ENCODE measurements at places on chromosomes 1 and 21.

- DNase-seq, result no peak
Measured at GRCh38 chr1:224683936-224684335, 67.8 kb downstream of the CNIH3 start.

DNA sequence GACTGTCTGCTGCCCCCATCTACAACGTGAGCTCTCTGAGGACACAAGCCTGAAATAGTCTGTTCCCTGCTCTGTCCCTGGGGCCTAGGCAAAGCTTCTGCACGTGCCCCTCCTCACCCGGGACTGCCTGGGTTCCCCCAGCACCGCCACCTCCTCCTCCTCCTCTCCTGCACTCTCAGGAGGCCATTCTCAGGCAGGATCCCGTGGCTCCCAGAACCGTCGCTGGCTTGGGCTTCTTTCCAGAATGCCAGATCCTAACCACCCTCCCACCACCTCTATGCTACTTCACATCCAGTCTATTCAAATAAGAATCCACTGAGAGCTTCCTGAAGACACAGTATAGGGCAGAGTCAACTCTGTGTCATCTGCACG is 11.2 kb downstream of the NPHP4 start:
- no peak for DNase-seq

DNA sequence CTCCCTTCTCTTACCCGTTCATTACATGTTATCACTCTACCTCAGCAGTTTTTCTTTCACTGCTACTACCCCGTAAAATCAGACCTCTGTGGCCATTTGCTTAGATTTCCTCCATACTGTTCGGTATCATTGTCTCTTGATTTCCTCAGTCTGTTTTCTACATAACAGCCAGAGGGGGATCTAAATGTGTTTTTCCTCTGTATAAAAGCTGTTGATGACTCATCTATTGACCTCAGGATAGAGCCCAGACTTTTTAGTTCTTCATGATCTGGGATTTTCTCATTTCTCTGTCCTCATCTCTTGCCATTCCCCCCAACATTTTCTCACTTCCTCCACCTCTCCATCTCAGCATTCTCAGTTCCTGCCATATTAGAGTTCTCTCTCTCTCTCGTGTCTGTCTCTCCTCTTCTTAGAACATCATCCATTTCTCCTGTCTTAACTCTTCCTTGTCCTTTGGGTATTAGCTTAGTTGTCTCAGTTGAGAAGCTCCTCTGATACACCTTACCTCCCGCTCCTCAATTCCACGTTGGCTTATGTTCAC is 10.5 kb downstream of the OTUD3 start:
- DNase-seq, result no peak

GRCh38 chr21:21366277-21366676 is 368.1 kb downstream of the NCAM2 start:
- no peak for DNase-seq

GRCh38 chr21:37408464-37409193 is 42.1 kb downstream of the DYRK1A start:
- no peak for DNase-seq

DNA sequence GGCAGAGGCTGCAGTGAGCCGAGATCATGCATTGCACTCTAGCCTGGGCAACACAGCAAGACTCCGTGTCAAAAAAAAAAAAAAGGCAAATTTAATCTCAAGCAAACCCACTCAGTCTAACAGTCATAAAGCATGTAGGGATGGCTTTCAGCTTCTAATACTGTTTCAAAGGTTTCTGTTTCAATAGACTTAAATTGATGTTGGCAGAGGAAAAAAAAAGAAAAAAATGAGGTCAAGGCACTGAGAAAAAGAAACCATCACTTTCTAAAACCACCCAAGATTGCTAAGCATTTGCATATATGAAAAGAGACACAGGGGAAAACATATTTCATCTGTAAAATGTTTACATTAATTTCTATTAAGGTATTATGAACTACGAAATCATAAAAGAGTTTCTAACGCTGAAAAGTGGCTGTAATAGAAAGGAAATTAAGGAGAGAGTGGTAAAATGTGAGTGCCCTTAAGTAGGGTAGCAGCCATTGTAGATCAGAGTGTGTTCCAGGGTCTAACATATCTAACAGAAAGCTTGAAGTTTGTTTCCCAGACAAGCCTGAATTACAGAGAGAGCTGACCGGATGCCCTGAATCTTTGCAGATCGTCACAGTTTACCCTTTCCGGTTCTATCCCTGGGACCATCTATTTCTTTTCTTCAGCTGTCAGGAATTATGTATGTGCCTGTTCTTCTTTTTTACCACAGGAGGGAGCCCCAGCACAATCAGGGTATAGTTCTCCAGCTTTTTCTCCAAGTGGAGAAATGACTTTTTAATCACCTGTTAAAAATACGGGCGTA is 70.0 kb downstream of the PLD5 start:
- DNase-seq, result peak; percentile 3

- no peak for DNase-seq
Measured at GRCh38 chr1:162930532-162930931, 69.6 kb upstream of the CCDC190 start.

DNA sequence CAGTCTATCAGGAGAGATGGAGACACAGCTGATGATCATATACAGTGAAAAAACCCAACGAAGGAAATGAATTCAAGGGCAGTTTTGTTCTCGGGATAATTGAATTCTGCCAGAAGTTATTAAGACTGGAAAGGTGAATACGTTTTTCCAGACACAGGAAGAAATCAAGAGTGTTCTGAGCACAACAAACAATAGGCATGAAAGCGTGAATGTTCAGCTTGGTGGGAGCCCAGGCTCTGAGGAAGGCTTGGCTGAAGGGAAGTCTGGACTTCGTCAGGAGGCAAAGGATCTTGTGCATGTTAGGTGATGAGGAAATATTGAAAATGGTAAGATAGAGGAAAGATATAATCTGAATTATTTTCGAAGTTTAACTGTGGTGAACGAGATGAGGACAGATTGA is 50.4 kb downstream of the CYYR1 start:
- DNase-seq, result no peak

- peak; percentile 29 for DNase-seq
Measured at GRCh38 chr1:2587071-2587859, 688 bp downstream of the PRXL2B start.

DNA sequence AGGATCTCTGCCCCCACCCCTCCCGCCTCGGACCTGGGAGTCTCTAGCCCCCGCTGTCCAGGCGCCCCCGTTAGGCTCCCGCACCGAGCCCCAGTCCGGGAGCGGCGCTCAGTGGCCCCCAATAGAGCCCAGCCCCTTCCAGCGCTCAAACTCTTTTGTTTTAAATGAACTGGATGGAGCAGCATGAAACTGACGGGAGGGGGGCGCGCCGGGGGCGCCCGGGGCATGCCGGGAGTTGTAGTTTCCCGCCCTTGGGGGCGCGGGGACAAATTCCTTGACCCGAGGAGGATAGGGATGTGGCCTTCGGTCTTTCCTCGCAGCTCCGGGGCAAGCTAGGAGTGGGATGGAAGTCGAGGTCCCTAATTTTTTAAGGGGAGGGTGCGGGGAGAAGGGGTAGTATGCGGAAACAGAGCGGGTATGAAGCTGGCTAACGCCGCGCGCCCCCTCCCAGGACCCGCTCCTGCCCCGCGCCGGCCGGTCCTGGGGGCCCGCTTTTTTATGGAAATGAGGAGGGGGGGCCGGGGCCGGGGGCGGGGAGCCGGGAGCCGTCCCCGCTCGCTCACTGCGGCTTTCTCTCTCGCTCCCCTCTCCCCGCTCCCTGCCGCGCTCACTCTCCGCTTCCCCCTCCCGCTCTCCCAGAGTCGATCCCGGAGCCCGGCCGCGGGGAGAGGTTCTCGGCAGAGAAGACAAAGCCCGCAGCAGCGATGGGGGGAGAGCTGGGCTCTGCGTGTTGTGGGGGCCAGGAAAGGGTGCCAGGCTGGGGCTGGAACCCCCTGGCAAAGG is at the start of gene MEX3A:
Gene MEX3A, minus strand, starts transcription at position 157 of the 783 bp plus-strand sequence. CDS start 467 bp downstream, outside the sequence.
- peak; percentile 59 for DNase-seq

DNA sequence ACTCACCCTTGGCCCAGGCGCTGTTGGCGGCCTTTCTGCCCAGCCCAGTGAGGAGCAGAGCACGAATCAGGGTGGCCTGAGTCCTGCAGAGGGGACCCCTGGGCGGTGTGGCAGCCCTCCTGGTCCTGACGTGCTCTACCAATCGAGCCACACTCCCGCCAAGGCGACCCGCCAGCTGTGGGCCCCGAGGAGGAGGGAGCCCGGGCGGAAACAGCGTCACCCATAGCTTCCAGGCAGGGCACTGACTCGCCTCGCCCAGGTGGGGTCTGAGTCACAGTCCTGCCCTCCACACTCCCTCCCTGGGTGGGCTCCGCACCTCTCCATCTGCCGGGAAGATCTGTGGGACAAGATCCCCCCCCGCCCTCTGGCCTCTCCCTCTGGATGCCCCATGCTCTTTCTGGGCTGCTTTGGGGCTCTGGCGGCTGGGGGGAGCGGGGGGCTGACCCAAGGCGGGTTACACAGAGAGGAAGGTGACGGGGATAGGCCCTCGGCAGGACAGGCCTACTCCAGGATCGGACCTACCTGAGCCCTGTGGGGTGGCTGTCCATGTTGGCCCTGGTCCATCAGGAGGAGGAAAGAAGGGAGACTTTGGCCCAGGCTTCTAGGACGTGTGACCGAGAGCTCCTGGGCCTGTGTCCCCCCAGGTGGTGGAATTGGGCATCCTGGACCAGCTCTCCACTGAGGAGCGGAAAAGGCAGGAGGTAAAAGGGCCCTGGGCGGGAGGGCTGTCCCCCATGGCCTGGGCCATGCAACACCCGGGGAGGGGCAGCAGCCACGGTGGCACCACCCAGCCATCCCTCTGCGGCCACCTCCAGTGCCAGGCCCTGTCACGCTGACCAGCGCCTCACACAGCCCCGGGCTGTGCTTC is 14.0 kb downstream of the ARHGEF16 start:
- no peak for DNase-seq

Measured in suppressor macrophage treated with lipopolysaccharide for 4 hours (primary cell).